MCF 10A (cell line): ENCODE measurements at places on chromosomes 3 and 15. TPM values are rescaled to one million over a fixed set of nuclear protein-coding genes. Genes with fewer than 3 reads are reported as not detected.

- H3K27me3 ChIP-seq = no peaks in the 10 kb centered on the region
- H3K4me1 ChIP-seq = no peaks in the 10 kb centered on the region
- H3K27ac ChIP-seq = no peak overlapping the region
- peaks cover 5% of the 10 kb centered on the region for H3K36me3 ChIP-seq
- peak; percentile 18 for DNase-seq
- H3K4me3 ChIP-seq = no peak overlapping the region
These were observed 75.0 kb downstream of the TTBK2 start for GRCh38 chr15:42845581-42845980.

DNA sequence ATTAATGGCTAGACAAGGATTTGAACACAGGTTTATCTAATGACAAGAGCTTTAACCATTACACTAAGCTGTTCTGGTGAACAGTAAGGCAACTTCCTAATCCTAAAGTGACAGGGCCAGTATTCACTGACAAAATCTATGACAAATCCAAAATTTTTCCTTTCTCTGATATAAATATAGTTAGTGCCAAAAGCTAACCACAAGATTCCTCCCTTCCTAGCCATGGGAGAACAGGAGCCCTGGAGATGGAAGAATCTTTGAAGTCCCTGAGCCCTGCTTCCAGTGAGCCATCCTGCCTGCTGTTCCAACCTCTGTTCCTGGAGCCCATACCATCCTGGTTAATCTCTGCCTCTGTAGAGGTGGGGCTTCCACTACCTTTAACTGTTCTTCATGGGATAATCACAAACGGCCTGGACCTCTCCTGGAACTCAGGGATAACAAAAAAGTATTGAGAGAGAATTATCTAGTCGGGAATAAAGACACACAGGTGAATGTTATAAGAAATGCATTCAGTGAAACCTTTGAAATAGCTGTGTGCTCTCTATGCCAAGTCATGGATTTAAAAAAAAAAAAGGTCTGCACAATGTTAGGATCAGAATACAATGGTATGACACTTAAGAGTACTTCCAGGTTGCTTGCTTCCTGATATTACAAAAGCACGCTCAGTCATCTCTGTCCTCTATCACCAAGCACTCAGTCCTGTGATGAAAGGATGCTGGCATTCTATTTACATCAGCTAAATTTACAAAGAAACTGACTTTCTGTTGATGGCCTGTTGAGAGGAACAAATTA, 235.8 kb downstream of the SUCLG2 start:
- H3K36me3 ChIP-seq = peaks cover 22% of the 10 kb centered on the region
- no peaks in the 10 kb centered on the region for H3K27me3 ChIP-seq
- H3K4me1 ChIP-seq = peaks cover 11% of the 10 kb centered on the region
- peak overlapping the region; percentile 1 for H3K27ac ChIP-seq
- no peak for DNase-seq

DNA sequence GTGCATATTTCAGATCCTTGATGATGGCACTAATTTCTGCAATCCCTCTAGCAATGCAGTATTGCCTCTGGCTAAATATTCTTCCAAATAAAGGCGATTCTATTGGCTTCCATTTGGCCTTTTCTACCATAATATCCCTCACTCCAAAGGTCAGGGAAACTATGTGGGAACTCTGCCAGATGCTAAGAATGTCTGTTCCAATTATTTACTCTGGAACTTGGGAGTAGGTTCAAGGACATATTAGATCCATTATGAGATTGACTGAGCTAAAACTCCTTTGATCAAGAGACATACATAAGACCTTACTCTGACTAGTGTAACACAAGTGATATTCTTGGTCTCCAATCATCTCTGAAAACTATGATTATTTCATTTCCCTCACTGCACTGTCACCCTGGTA, 674.5 kb upstream of the NECTIN3 start:
- no peaks in the 10 kb centered on the region for H3K36me3 ChIP-seq
- H3K27ac ChIP-seq = no peak overlapping the region
- H3K27me3 ChIP-seq = no peaks in the 10 kb centered on the region
- no peak for DNase-seq

GRCh38 chr3:101940521-101941317, 91.4 kb downstream of the NFKBIZ start:
- no peaks in the 10 kb centered on the region for H3K27me3 ChIP-seq
- peaks cover 5% of the 10 kb centered on the region for H3K4me1 ChIP-seq
- no peak overlapping the region for H3K4me3 ChIP-seq
- H3K27ac ChIP-seq = no peak overlapping the region

The OXTR gene
- total RNA-seq = 0.63 and 1.2 TPM in 2 replicates

GRCh38 chr15:73394782-73395181, 26.0 kb upstream of the HCN4 start:
- H3K27ac ChIP-seq = no peak overlapping the region

DNA sequence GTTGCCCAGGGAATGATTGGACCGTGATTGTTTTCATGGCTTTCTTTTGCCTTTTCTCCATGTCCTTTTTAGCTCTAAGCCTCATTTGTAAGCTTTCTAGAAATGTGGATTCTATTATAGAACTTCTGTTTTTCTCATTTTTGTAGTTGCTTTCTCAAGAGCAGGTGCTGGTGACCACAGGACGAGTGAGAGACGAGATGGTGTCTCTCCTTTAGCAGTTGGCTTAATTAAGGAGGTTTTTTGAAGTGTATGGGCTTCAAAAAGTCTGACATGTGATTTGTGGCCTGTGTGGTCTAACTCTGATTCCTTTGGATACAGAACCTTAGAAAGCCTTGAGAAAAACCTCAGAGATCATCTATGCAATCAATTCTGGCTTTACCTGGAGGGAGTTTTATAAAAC, 292.8 kb downstream of the LPP start:
- no peak for DNase-seq
- H3K27me3 ChIP-seq = no peaks in the 10 kb centered on the region
- H3K36me3 ChIP-seq = no peaks in the 10 kb centered on the region

DNA sequence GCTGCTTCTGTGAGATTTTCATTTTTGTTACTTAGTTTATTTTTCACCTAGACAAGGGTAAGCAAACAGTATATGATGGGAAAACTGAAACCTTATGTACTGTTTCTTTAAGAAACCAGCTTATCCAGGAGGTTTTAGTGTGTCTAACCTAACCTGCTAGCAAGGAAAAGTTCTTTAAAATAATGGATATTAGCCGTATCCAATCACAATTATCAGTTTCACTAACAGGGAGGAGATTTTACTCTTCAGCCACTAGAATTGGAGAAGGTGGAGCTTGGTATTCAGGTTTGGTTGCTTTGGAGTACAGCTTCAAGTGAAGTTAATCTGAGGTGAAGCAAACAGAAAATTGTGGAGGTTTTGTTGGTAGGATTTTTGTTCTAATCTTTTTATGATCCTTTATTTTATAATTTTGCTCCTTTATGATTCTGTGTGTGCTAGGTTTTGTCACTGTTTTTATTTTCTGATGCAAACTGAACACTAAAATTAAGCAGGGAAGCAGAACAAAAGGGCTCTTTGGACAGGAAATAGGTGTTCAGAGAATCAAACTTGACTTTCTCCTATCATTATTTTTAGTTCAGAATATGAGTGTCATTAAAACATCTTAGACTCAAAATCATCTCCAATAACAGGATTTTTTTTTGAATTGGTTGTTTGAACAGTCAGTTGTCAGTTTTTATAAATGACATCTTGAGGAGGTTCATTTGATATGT, 13.0 kb downstream of the ZFAND6 start:
- peak overlapping the region; percentile 76 for H3K27ac ChIP-seq
- peaks cover 21% of the 10 kb centered on the region for H3K4me1 ChIP-seq
- peak; percentile 89 for DNase-seq

- H3K4me3 ChIP-seq = no peak overlapping the region
- H3K27ac ChIP-seq = no peak overlapping the region
- peaks cover 1% of the 10 kb centered on the region for H3K4me1 ChIP-seq
- H3K36me3 ChIP-seq = peaks cover 14% of the 10 kb centered on the region
These were observed 11.8 kb downstream of the ZBTB47 start for GRCh38 chr3:42665050-42665878.

The ZBED2 gene
- 6.5 and 19.0 TPM in 2 replicates for total RNA-seq

- H3K27ac ChIP-seq = no peak overlapping the region
- no peak for DNase-seq
- H3K4me1 ChIP-seq = peaks cover 5% of the 10 kb centered on the region
- H3K27me3 ChIP-seq = no peaks in the 10 kb centered on the region
These were observed 1.6 kb upstream of the SUCNR1 start for GRCh38 chr3:151871639-151872468.

DNA sequence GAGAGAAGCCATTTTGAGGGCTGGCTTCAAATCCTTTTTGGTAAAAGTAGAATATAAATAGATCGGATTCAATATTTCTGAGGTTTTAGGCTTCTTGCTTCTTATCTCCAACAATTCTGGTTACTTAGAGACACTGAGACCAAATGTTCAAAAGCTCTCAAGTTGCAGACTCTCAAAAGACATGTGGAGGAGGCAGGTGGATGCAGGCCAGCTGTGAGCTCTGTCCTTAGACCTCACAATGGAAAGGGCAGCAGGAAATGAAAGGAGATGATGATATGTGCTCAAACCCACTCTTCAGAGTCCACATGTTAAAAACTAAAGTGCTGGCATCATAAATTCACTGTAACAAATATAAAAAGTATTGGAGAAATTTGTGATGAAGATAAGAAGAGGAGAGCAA, 424.9 kb upstream of the ALCAM start:
- H3K36me3 ChIP-seq = no peaks in the 10 kb centered on the region
- H3K27ac ChIP-seq = no peak overlapping the region
- DNase-seq = no peak
- no peaks in the 10 kb centered on the region for H3K4me1 ChIP-seq
- no peaks in the 10 kb centered on the region for H3K27me3 ChIP-seq

DNA sequence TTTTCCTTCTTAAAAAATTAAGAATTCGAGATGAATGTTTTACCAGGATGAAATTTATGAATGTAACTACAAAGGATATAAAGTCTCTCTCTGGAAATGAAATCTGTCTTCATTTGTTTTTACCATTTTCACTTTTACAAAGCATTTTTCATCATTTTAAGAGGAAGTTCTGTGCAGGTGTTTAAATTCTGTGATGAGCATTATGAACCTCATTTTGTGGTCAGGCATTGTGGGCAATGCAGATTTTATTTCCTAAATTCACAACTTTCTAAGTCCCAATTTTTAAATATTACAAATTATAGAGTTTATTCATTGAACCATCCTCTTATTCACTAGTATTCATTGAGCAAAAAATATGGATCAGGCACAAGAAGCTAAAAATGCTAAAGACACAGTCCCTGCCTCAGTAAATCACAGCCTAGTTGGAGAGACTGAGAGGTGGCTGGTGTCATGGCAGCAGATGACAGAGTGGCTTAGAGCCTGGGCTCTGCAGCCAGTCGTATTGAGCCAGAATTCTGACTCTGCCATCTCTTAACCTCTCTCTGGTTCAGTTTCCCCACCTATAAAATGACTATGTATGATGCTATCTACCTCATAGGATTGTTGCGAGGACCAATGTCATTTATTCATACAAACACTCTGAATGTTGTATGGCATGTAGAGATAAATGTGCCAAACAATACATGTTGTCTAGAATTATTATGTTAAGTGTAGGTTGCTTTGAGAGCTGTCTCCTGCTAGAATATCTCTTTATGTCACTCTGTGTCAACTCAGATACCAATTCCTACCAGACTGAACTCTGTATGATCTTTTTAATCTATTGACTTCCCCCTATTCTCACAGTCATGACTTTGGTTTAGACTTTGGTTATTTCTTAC, 7.5 kb upstream of the TGFBR2 start:
- no peak for DNase-seq
- no peaks in the 10 kb centered on the region for H3K27me3 ChIP-seq
- peaks cover 26% of the 10 kb centered on the region for H3K4me1 ChIP-seq
- H3K27ac ChIP-seq = peak overlapping the region; percentile 12
- H3K4me3 ChIP-seq = no peak overlapping the region
- H3K36me3 ChIP-seq = no peaks in the 10 kb centered on the region

DNA sequence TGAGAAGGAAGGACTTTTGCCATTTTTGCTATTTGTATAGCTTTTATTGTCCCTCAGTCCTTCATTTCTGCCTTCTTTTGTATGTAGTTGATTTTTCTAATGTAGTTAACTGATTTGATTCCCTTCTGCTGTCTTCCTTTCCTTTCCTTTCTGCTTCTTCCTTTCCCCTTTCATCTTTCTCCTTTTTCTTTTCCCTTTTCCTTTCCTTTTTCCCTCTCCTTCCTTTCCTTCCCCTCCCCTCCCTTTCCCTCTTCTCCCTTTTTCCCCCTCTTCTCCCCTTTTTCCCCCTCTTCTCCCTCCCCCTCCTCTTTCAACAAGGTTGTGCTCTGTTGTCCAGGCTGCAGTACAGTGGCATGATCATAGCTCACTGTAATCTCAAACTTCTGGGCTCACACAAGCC, 59.0 kb downstream of the CHCHD6 start:
- H3K27ac ChIP-seq = no peak overlapping the region
- H3K4me3 ChIP-seq = no peak overlapping the region
- no peaks in the 10 kb centered on the region for H3K27me3 ChIP-seq

- peak overlapping the region; percentile 46 for H3K27ac ChIP-seq
- peaks cover 55% of the 10 kb centered on the region for H3K4me1 ChIP-seq
- H3K4me3 ChIP-seq = no peak overlapping the region
- H3K27me3 ChIP-seq = no peaks in the 10 kb centered on the region
These were observed 55.0 kb downstream of the FLNB start for GRCh38 chr3:58063022-58063815.

GRCh38 chr15:44231842-44232241, 36.8 kb upstream of the FRMD5 start:
- H3K27me3 ChIP-seq = no peaks in the 10 kb centered on the region
- DNase-seq = no peak
- no peak overlapping the region for H3K4me3 ChIP-seq
- no peaks in the 10 kb centered on the region for H3K4me1 ChIP-seq
- H3K27ac ChIP-seq = no peak overlapping the region
- no peaks in the 10 kb centered on the region for H3K36me3 ChIP-seq

GRCh38 chr3:62708638-62709373, 166.4 kb downstream of the CADPS start:
- no peak overlapping the region for H3K27ac ChIP-seq
- DNase-seq = no peak
- peaks cover 4% of the 10 kb centered on the region for H3K4me1 ChIP-seq
- no peak overlapping the region for H3K4me3 ChIP-seq
- no peaks in the 10 kb centered on the region for H3K27me3 ChIP-seq

The SKOR1 gene
- 0.07 and 0.17 TPM in 2 replicates for total RNA-seq
